Prostate gland (tissue), 2 donors: ENCODE measurements at places on chromosomes 5 and 9. TPM values are rescaled to one million over a fixed set of nuclear protein-coding genes. Genes with fewer than 3 reads are reported as not detected.
A peak's percentile ranks its signal among the peaks of the same experiment; 100 is the strongest.

Gene SIT1
- 0.18 TPM for total RNA-seq

GRCh38 chr9:91059713-91060112 lies 258.1 kb downstream of the SYK start:
- no peak overlapping the region for H3K4me3 ChIP-seq
- H3K27ac ChIP-seq: peak overlapping the region; percentile 67
- no peaks in the 10 kb centered on the region for H3K27me3 ChIP-seq
- no peaks in the 10 kb centered on the region for H3K36me3 ChIP-seq
- DNase-seq: peak; percentile 68

DNA sequence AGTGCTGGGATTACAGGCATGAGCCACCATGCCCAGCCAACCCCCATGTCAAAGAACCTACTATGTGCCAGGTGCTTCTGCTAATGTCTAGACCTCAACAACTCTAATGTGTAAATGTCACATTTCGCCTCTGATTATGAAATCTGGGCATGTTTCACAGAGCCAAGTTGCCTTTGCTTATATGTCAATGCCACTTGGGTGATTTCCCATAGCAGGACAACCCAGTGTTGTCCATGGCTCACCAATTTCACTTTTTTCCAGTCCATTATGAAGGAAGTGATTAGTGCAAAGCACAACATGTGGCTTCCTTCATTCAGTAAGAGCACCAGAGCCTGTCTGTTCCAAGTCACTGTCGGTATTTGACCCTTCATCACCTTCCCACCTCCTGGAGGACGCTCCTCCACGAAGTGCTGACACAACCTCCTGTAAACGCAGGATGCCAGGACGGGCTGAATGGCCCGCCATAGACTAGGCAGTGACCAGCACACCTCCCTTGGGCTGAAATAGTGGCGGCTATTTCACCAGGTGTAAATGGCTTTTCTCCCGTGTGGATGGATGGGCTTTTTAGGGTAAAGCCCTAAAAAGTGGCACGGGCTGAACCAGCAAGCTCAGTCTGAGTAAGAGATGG lies 962 bp upstream of the PKN3 start:
- H3K27ac ChIP-seq: no peak overlapping the region
- H3K27me3 ChIP-seq: no peaks in the 10 kb centered on the region
- no peaks in the 10 kb centered on the region for H3K36me3 ChIP-seq
- H3K4me3 ChIP-seq: no peak overlapping the region
- no peaks in the 10 kb centered on the region for H3K4me1 ChIP-seq

GRCh38 chr5:103808464-103809106 lies 246.0 kb upstream of the NUDT12 start:
- no peaks in the 10 kb centered on the region for H3K4me1 ChIP-seq
- DNase-seq: no peak
- H3K4me3 ChIP-seq: no peak overlapping the region
- no peak overlapping the region for H3K27ac ChIP-seq
- H3K27me3 ChIP-seq: no peaks in the 10 kb centered on the region
